ENCODE measurements at places on chromosomes 6 and 20.

DNA sequence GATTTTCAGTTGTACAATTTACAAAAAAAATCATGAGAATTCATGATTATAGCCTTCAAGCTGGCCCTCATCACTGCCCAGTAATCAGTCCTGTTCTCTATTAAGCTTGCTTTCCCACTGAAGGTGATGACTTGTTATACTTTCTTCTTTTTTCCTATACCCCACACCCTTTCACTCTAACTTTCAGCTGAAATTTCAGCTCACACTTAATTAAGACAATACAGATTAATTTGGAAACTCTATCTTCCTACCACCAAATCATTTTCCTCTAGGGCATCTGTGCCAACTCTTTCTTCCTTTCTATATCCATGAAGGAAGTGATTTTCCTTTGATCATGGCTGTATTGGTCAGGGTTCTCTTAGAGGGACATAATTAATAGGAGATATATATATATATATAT lies 449.9 kb downstream of the CD109 start:
- DNase-seq = no peak

DNA sequence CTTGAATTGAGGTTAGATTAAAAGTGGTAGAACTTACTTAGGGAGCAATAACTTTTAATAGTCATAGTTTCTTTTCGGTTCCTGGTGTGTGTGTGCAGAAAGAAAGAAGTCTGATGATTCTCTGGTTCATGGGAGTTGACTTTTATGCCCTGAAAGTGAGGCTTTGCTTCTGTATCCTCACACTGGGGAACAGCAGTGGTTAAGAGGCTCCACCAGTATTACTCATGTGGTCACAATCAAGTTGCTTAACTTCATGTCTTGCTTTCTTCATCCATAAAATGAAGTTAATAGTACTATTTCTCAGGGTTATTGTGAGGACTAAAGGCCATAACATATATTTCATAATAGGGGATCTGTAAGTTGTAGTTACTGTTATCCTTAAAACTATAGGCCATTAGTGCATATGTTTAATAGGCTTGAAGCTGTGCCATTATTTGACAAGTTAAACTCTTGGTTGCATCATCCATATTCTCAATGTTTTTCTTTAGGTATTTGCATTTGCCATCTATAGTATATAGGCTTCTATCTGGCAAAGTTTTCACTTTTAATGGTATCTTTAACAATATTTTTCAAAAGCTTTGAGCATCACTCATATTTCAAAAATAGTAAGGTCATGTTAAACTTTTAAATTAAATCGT lies 262.4 kb downstream of the PLCB1 start:
- DNase-seq = no peak

- DNase-seq = no peak
These were observed 17.4 kb upstream of the LSM14B start for GRCh38 chr20:62104791-62105345.

- DNase-seq = peak; percentile 16
These were observed 257.4 kb downstream of the PLCB1 start for GRCh38 chr20:8389381-8390036.

DNA sequence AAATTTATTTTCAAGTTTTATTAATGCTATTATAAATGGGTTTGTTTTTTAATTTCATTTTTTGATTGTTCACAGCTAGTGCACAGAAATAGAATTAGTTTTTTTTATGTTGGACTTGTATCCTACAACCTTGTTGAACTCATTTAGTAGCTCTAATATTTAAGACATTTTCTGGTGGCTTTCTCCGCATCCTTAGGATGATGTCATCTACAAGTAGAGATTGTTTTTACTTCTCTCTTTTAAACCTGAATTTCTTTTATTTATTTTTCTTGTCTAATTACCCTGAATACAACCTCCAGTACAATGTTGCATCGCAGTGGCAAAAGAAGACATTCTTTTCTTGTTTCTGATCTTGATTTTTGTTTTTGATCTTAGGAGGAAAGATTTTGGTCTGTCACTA lies 142.6 kb upstream of the PRDM1 start:
- DNase-seq = no peak

GRCh38 chr6:161010418-161010817 lies 18.8 kb downstream of the MAP3K4 start:
- no peak for DNase-seq

DNA sequence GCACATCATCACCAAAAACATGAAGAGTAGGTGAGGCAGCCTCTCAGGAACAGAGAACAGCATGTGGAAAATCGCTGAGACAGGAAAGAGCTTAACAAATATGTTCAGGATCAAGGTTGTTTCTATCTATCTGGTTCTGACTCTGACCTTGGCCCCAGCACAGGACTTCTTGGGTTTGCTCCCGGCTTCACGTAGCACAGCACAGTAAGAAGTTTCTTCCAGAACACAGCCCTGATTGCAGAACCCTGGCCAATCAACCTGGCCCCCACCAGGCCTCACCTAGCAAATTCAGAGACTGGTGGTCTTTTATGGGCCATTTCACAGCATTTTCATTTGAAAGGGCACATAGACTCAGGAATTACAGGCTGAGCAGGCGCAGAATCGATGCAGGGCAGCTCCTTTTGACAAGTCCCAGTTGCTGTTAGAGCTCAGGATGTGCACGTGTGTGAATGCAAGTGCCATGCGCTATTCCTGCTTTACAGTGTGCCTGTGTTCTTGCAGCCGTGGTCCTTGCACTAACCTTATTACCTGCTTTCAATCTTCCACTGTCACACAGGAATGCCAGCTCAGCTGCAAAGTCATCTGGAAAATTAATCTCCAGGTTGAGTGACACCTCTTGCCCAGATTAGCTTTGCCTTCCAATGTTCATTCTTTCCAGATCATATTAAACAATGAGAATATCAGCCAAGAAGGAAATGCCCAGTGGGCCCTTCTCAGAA lies 100.5 kb upstream of the SLC2A12 start:
- no peak for DNase-seq

DNA sequence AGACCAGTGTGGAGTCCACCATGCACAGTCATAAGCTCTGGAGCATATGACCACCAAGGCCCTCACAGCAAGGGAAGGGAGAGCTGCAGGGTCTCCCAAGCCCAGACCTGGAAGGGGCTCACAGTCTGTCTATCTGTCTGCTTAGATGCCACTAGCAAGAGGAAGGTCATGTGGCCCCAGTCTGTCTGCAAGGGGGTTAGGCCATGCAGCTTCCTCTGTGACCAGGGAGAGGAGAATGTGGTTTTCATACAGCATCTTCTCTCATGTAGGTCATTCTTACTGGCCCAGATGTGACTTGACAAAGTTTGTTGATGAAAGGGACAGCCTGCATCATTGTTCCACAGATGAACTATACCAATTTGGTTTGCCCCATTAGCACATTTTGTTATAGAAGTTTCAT lies 260.8 kb downstream of the FARS2 start:
- no peak for DNase-seq

- no peak for DNase-seq
These were observed 101.2 kb downstream of the DTNBP1 start for GRCh38 chr6:15561447-15562199.

- DNase-seq = no peak
These were observed 67.2 kb upstream of the RNF24 start for GRCh38 chr20:4082406-4083097.

DNA sequence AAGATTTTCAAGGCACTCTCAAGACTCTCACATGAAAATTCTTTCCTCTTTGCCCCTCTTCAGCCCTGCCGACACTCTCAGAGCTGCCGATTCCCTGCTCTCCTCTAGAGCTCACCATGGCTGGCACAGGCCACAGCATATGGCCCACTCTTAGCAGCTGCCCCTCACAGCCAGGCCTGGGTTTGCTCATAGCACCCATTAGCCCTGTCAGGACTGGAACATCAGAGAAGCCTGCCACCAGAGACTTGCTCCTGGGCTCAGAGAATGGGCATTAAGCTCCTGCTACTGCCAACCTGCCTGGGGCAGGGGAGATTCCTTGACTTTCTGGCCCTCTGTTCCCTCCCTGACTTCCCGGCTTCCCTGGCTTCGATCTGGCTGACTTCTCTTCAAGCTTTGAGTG lies 96.7 kb downstream of the LRFN2 start:
- no peak for DNase-seq

- DNase-seq = no peak
These were observed 62.8 kb downstream of the ILRUN start for GRCh38 chr6:34633785-34634184.

GRCh38 chr20:36836591-36837269 lies 39.2 kb upstream of the TLDC2 start:
- DNase-seq = no peak
